Activated CD4-positive, CD25-positive, alpha-beta regulatory T cell treated with anti-CD3 and anti-CD28 coated beads, Interleukin-2, amount 50 U/mL, for 72 hours (primary cell): ENCODE measurements at places on chromosomes 2 and 18.

GRCh38 chr2:230665263-230665691, 47.4 kb upstream of the CAB39 start:
- no peak for DNase-seq

- DNase-seq = no peak
Measured at GRCh38 chr2:47249157-47249900, 94.2 kb upstream of the STPG4 start.

DNA sequence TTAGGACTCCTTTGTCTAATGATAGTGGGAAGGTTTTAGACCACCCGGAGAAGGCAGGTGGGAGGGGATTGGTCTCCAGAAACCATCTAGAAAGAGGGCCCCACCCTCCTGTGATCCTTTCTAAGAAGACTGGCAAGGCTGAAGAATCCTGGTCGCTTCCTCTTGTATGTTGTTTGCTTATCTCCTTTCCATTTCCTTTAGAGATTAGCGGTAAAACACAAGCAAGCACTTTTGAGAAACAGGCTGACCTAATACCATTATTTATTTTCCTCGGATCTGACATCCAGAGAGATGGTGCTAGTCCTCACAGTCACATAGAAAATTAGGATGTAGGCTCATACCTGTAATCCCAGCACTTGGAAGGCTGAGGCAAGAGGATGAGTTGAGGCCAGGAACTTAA, 45.2 kb upstream of the SPRED2 start:
- DNase-seq = no peak

- DNase-seq = no peak
Measured at GRCh38 chr2:225466891-225467604, 67.5 kb downstream of the NYAP2 start.

DNA sequence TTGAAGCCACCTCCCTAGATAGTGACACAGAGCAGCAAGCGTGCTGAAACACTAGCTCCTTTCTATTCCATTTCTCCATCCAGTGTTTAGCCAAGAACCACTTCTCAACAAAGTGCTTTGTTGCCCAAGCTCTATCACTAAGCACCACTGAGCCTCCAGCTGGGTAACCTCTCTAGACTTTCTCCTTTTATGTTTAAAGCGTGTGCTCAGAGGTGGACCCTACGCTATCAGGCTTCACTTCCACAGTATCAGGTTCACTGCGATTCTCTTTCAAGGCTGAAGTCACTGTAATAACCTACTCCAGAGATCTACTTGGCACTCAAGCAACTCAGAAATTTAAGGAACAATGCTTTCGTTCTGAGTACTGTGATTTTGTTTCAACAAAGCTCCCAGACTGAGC, 197.9 kb downstream of the LNPK start:
- DNase-seq = no peak

GRCh38 chr2:237639052-237639835, 11.9 kb downstream of the LRRFIP1 start:
- DNase-seq = no peak

- DNase-seq = no peak
Measured at GRCh38 chr2:201114846-201115245, 1.1 kb upstream of the CFLAR start.

DNA sequence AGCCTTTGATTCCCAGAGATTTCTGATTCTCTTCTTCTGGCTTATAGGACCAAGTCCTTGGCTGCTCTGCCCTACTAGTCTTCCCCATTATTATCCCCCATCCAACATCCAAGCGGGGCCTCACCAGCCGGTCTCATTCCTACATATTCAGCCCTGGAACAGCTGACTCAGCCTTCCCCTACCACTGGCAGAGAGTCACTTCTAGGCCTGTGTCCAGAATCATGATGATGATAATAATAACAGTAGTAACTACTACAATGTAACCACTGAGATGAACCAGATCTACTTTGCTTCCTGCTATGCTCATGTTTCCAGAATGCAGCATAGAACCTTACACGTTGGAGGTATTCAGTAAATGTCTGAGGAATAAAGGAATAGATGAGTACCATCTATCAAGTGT, 295.2 kb downstream of the SRBD1 start:
- DNase-seq = no peak

GRCh38 chr2:21412944-21413443, 289.2 kb downstream of the TDRD15 start:
- DNase-seq = no peak

DNA sequence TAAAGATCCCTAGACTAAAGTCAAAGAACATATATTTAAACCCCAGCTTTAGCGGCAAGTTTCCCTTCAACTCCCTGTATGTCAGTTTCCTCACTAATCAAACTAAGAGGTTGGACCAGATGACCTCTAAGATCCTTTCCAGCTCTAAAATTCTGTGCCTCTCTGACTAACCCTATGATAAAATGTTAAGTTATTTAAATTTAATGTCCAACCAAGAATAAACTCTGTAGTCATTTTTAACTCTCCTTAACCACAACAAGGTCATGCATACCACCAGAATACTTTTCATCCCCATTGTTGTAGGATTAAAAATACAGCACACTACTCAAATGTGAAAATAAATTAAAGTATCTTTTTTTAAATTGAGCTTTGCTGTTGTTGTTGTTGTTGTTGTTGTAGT, 5.2 kb upstream of the PDE1A start:
- DNase-seq = no peak

DNA sequence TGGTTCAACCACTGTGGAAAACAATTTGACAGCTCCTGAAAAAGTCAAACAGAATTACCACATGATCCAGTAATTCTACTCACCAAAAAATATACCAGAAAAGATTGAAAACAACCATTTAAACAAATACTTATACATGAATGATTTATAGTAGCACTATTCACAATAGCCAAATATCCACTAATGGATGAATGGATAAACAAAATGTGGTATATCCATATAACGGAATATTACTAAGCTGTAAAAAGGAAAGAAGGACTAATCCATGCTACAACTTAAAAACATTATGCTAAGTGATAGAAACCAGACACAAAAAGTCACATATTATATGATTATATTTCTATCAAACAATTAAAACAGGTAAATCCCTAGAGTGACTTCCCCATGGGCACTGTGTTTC, 131.5 kb downstream of the SPOPL start:
- no peak for DNase-seq

DNA sequence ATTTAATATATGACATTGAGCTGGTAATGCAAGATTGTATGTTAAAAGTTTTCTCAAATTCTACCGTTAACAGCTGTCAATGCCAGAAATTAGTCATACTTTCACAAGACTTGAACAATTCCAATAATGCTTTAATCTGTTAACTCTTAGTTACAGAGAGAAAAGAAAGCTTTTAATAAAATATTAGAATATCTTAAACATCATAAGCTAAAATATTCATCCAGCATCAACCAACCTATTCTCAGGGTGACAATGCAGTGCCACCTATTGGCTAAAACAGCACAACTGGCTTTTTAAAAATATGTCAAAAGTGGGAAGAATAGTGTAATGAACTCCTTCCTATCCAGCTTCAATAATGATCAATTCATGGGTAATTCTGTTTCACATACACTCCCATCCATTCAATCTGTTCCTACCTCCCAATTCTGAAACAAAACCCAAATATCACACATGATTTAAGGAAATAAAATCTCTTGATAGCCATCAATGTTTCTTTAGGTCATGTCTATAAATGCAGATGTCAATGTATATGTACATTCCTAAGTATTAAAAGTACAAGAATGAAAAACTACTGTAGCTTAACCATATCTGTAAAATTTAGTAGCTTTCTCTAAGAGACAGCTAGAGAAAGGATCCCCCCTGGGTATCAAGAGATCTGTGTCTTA, 79.8 kb upstream of the CCDC141 start:
- no peak for DNase-seq

DNA sequence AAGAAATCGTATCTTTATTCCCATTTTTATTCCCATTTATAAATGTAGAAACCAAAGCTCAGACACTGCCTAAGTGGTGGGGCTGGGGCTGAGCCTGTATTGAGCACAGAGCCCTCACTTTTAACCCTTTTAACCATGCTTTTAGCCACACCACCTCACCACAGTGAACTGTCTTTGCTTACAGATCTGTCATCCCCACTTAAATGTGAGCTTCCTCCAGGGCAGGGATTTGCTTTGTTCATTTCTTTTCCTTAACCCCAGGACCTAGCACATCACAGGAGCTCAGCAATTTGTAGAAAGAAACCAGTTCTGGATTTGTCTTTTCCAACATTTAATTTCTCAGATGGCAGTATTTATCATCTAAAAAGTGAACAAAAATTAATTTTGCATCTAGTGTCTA, 2.2 kb downstream of the BOD1L2 start:
- no peak for DNase-seq

- DNase-seq = no peak
Measured at GRCh38 chr2:123258877-123259539, 766.1 kb upstream of the CNTNAP5 start.

DNA sequence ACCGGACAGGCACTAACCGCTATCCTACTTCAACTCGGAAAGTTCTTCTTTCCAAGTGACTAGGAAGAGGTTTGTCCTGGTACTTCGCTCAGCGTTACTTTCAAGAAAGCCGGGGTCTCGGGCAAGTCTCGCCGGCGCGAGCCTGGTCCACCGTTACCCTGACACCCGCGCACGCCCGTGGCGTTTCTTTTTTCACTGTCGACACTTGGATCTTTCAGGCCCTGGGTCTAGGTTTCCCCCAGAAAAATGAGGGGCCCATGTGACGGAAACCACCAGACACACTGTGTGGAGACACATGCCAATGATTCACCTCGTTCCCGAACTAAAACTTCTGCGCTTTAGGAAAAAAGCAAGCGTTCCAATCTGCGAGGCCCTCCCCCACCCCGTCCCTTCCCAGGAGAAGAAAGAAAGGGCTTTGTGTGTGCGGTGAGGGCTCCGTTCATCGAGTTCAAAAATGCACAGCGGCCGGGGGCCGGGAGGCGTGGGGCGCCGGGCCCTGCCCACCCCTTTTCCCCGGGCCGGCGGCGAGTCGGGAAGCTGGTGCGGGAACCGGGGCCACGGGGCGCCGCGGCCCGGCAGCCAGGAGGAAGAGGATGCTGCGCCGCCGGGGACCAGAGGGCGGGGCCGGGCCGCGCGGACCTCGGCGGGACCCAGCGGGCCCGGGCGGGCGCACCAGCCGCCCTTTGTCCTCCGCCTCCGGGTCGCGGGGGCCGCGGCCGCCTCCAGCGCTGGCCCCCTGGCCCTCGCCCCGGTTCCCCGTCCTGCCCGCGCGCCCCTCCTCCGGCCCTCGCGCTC, 2.6 kb downstream of the ZNF521 start:
- DNase-seq = no peak

- DNase-seq = no peak
Measured at GRCh38 chr18:14053661-14054060, 78.6 kb downstream of the ZNF519 start.

DNA sequence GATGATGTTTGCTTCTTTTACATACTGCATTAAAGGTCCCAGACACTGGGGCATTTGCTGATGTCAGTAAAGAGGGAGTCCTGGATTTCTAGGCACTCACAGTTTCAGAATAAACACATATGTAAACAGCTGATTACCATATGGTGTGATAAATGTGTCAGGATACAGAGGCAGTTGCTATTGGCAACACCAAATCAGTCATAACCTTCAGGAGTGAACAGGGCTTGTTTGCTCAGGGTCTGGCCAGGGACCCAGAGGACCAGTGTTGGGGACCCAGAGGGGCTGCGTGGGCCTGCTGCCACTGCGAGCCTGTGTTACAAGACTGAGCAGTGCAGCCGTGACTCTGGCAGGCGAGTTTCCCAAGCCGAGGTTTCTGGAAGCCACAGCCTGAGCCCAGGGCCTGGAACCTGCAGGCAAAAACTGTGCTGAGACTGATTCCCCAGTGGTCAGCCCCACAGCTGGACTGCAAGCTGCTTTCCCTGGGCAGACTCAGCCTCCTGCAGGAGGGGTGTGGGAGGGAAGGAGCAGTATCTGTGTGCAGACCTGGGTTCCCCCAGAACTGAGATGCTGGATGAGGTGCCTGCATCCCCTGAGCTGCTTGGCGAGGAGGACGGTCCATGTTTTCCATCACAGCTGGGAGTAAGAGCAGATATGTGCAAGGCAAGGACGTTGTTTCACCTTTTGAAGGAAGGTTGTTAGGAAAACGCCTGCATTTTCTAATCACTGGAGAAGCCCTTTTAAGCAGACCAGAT, 23.6 kb downstream of the ASAP2 start:
- no peak for DNase-seq

DNA sequence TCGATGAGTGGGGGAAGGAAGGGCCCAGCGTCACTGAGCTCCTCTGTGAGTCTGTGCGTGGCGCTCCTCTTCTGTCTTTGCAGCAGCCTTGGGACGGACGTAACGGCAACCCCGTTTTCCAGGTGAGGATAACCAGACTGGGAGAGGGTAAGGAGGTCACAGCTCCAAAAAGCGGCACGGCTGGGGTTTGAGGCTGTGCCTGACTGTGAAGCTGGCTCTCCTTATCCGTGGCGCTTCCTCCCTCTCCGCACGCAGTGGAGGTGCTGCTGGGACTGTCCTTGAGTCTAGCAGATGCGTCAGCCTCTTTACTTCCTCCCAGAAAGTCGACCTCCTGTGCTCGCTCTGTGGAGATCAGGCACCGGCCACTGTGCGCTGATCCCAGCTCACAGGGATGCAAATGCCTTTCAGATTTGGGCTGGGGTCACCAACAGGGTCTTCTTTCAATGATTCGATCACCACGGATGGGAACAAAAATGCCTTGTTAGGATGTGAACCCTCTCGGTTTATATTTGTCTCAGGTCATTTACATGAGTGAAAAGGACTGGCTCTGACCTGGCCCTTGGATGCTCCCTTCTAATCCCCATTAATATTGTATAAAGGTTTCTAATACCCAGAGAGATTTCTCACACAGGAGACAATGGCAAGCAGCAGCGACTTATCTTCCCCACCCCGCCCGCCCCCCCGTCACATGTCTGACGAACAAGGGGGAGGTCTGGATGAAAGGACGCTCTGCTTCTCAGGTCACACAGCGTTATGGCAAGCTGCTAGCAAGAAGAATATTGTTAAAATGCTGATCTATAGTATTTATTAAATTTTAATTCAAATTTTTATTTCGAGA, 30.1 kb upstream of the E2F6 start:
- DNase-seq = no peak

DNA sequence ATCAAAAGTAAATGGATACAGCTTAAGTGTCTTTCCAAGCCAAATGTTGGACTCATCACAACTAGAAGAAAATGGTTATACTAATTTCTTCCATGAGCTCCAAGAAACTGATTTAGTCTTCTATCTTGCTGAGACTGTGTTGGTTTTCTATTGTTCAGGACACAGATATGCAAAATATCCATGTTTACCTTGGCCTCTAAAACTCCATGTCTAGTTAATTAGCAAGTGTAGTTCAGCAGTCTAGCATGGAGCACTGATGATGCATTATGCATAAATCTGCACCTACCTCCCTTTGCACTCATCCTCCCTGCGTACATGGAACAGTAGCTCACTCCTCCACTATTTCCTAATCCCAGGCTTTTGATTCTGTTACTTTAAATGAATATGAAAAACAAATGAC, 731.4 kb upstream of the CHAC2 start:
- DNase-seq = no peak

GRCh38 chr2:27501042-27501441, 4.4 kb downstream of the GCKR start:
- no peak for DNase-seq
